Cardiac muscle cell (in vitro differentiated cells and primary cell): ENCODE measurements at places on chromosomes 3 and 15. TPM values are rescaled to one million over a fixed set of nuclear protein-coding genes. Genes with fewer than 3 reads are reported as not detected.

FAM98B gene
- 6.0 and 10.2 TPM in 2 replicates for total RNA-seq

SNX22 gene
- total RNA-seq: 1.5 and 2.1 TPM in 2 replicates

SPINT1 gene
- 4.0 and 9.5 TPM in 2 replicates for total RNA-seq

ATP8B4 gene
- 0.09 TPM in 1 of 2 replicates, not detected in the other for total RNA-seq

FNDC3B gene
- 56.8 and 62.3 TPM in 2 replicates for total RNA-seq

GXYLT2 gene
- 36.4 and 43.1 TPM in 2 replicates for total RNA-seq

SLTM gene
- total RNA-seq: 59.6 and 78.9 TPM in 2 replicates

CPLX3 gene
- not detected in 2 replicates for total RNA-seq

CLDN11 gene
- total RNA-seq: 0.09 and 0.35 TPM in 2 replicates

DNA sequence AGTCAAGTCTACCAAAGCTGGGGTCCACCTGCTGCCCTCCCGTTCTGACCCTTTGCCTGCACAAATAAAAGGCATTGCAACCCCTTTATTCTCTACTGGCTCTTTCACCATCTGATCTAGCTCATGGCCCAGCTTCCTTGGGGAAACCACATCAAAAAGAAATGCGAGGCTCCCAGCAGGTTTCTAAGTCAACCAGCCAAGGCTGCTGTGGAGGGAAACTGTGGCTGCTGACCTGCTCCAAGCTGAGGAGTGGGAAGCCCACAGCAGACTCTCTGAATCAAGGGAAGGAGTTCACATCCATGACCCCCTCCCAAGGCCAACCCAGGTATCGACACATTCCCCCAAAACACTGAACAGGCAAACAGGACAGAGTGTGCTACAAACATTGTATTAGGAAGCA is 25.2 kb upstream of the SLCO2A1 start:
- H3K4me3 ChIP-seq: no peak overlapping the region
- H3K27me3 ChIP-seq: no peaks in the 10 kb centered on the region
- DNase-seq: no peak
- no peak overlapping the region for H3K27ac ChIP-seq
- H3K36me3 ChIP-seq: no peaks in the 10 kb centered on the region
- H3K4me1 ChIP-seq: peaks cover 5% of the 10 kb centered on the region

DNA sequence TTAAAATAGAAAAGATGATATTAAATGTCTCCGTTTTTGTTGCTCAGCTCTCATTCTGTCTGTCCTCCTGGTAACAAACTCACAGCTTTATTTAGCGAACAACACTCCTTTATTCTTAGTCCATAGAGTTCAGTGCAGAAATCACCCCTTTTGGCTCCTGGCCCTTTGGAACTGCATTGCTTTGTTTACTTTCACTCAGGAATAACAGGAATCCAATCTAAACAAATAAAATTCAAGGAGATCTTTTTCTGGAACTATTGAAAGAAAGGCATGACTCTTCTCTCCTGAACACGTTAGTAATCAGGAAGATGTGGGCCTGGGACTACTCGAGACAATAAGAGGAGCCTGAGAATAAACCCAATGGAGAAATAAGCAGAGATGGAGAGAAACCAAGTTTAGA is 409.2 kb downstream of the DIPK2A start:
- no peak for DNase-seq
- no peaks in the 10 kb centered on the region for H3K27me3 ChIP-seq
- H3K4me1 ChIP-seq: no peaks in the 10 kb centered on the region
- no peaks in the 10 kb centered on the region for H3K36me3 ChIP-seq

DNA sequence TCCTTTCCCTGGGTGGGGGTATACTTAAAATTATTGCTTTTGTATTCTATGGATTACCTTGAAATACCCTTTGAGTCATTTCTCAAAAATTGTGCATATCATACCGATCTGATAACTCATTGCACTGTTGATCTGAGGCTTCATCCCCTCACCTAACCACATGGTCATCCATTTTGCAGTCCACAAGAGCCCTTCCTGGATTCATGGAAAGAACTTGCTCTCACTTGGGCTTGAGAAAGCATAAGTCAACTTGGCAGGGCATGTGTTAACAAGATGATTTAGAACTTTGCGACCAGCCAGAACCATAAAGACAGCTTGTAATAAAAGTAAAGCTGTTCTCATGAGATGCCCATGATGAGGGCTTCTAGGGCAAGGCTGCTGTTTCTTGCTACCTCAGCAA is 22.2 kb downstream of the MME start:
- no peaks in the 10 kb centered on the region for H3K36me3 ChIP-seq
- H3K27me3 ChIP-seq: no peaks in the 10 kb centered on the region
- no peak overlapping the region for H3K4me3 ChIP-seq
- DNase-seq: no peak
- no peak overlapping the region for H3K27ac ChIP-seq

GRCh38 chr15:31158858-31159569 is 57.5 kb upstream of the TRPM1 start:
- H3K27me3 ChIP-seq: no peaks in the 10 kb centered on the region
- H3K4me3 ChIP-seq: no peak overlapping the region
- no peaks in the 10 kb centered on the region for H3K36me3 ChIP-seq
- H3K27ac ChIP-seq: no peak overlapping the region
- DNase-seq: no peak

- H3K4me3 ChIP-seq: no peak overlapping the region
- H3K27ac ChIP-seq: peak overlapping the region; percentile 64
- no peak for DNase-seq
These were observed 58.8 kb downstream of the ARHGAP31 start for GRCh38 chr3:119352863-119353527.

DNA sequence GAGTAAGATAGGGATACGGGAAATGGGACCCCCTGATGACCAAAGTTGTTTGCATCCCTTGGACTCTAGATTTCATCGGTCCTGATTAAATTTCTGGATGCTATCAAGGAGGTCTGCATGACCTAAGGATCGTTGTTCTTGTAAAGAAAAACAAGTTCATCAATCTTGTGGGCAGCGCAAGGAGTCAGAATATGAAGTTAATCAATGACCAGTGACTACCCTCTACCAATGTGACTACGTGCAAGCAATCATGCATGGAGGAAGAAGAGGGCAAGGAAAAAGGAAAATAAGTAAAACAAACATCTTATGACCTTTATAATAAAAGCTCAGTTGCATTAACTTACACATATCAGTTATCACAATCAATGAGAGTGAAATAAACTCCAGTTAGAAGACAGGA is 139.7 kb downstream of the RTP4 start:
- H3K36me3 ChIP-seq: no peaks in the 10 kb centered on the region
- H3K4me3 ChIP-seq: no peak overlapping the region
- no peak for DNase-seq

GRCh38 chr3:54830658-54831057 is 97.2 kb downstream of the LRTM1 start:
- peak; percentile 6 for DNase-seq
- H3K4me3 ChIP-seq: no peak overlapping the region
- no peak overlapping the region for H3K27ac ChIP-seq
- H3K4me1 ChIP-seq: no peaks in the 10 kb centered on the region

GRCh38 chr3:52181543-52181942 is 16.4 kb upstream of the ALAS1 start:
- H3K27ac ChIP-seq: no peak overlapping the region
- H3K36me3 ChIP-seq: no peaks in the 10 kb centered on the region
- H3K4me1 ChIP-seq: peaks cover 12% of the 10 kb centered on the region

GRCh38 chr15:74598126-74598842 is 17.4 kb upstream of the CLK3 start:
- H3K27ac ChIP-seq: peak overlapping the region; percentile 91
- DNase-seq: peak; percentile 96
- H3K4me1 ChIP-seq: peaks cover 21% of the 10 kb centered on the region

GRCh38 chr3:73490453-73491286 is 134.1 kb downstream of the PDZRN3 start:
- H3K27ac ChIP-seq: peak overlapping the region; percentile 90
- peaks cover 57% of the 10 kb centered on the region for H3K4me1 ChIP-seq
- no peak overlapping the region for H3K4me3 ChIP-seq
- H3K27me3 ChIP-seq: no peaks in the 10 kb centered on the region

DNA sequence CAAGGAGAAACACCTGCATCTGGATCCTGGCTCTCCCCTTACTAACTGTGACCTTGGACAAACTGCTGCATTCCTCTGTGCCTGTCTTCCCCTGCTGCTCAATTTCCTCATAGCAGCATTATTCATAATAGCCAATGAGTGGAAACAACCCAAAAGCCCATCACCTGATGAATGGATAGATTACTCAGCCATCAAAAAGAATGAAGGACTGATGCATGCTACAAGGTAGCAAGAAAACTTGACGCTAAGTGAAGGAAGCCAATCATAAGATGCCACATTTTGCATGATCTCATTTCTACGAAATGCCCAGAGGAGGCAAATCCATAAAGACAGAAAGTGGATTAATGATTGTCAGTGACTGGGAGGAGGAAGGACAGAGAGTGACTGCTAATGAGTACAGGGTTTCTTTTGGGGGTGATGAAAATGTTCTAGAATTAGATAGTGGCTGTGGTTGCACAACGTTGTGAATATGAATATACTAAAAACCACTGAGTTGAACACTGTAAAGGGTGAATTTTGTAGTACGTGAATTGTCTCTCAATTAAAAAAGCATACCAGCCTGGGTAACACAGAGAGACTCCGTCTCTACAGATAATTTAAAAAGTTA is 11.2 kb downstream of the IGDCC4 start:
- H3K4me3 ChIP-seq: no peak overlapping the region
- peaks cover 14% of the 10 kb centered on the region for H3K4me1 ChIP-seq
- no peak for DNase-seq
- H3K27ac ChIP-seq: no peak overlapping the region

DNA sequence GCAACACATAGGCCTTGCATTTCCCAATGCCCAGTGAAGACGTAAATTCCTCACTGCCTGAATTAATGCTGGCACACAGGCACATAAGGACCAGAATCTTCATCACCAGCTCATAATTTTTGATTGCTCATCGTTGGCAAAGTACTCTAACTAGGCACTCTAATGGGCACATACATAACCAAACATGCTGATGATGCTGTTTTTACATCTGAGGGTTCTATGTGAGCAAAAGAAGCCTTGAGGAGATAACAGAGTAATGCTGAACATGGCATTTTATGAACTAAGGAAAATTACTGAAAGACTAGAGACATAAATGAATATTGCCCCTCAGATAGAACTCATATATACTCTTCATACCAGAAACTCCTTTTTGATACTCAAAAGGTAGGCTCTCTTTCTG is 387.4 kb downstream of the EPHA6 start:
- H3K4me1 ChIP-seq: no peaks in the 10 kb centered on the region
- H3K36me3 ChIP-seq: no peaks in the 10 kb centered on the region
- no peak overlapping the region for H3K4me3 ChIP-seq
- H3K27me3 ChIP-seq: no peaks in the 10 kb centered on the region
- no peak overlapping the region for H3K27ac ChIP-seq
- no peak for DNase-seq

DNA sequence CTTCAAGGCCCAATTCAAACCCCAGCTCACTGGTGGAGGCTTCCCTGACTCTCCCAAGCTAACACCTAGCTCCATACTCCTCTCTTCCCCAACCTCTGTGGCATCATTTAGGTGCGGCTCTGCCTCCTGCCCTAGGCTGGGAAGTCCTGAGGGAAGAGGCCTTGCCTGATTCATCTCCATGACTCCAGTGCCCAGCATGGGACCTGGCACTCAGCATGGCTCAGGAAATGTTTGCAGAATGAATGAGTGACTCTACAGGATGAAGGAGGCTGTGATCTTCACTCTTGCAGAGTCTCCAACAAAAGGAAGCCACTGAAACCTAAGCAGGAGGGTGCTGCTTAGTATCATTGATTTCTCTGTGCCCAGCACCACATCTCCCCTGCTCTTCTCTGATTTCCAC is 34.5 kb upstream of the INSYN1 start:
- no peak overlapping the region for H3K27ac ChIP-seq
- no peak overlapping the region for H3K4me3 ChIP-seq

DNA sequence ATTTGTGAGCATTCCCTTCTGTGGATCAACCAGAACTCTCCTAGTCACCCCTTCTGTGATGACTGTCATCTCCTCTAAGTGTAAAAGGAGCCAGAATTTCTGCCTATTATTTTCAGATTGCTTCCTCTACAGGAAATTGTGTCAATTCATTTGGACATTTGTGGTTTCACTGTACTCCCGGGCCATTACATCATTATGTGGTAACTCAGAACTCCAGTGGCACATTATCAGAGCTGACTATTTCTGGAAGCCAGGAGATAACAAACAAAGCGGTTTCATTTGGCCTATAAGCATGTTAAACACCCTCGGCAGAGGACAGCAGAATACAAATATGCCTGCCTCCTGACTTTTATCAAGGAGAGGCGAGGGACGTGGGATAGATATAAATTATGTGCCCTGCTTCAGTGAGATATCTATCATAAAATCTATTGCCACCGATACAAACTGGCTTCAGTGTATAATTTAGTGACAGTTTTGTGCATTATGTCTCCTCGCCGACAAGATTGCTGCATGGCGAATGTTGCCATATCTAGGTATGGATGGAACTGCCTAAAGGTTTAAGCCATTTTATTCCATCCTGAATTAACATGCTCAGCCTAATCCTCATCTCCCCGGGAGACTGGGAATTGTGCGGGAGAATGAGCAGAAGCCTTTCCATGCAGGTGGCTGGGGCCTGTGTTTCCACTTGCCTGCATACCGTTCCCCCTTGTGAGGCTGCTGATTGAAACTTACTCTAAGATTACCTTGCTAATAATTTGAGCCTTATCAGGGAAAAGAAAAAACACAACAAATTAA is 193.4 kb upstream of the SEMA6D start:
- peak overlapping the region; percentile 10 for H3K27ac ChIP-seq
- no peak overlapping the region for H3K4me3 ChIP-seq
- H3K36me3 ChIP-seq: no peaks in the 10 kb centered on the region
- peak; percentile 83 for DNase-seq
- no peaks in the 10 kb centered on the region for H3K27me3 ChIP-seq

GRCh38 chr3:184737641-184738505 is 26.0 kb upstream of the MAGEF1 start:
- H3K4me1 ChIP-seq: peaks cover 16% of the 10 kb centered on the region
- DNase-seq: no peak
- no peaks in the 10 kb centered on the region for H3K36me3 ChIP-seq
- peak overlapping the region; percentile 67 for H3K27ac ChIP-seq

DNA sequence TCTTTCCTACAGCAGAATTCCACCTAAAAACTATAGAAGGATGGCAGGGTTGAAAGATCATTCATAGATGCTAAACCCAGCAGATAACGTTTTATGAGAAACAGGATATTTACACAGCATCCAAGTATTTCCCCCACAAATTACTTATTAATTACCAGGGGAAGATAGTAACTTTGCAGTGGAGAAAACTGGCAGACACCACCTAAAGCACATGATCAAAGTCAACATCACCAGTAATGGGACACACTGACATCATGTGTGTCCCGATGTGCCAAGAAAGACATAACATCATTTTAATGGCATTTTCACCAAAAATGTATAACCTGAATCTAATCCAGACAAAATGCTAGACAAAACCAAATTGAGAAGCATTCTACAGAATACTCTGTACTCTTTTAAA is 220.4 kb upstream of the THBS1 start:
- no peak for DNase-seq
- no peak overlapping the region for H3K27ac ChIP-seq
- no peaks in the 10 kb centered on the region for H3K36me3 ChIP-seq
- no peaks in the 10 kb centered on the region for H3K27me3 ChIP-seq
